ENCODE measurements at places on chromosomes 6 and 20.

- DNase-seq: no peak
- H3K4me3 ChIP-seq: peak overlapping the region; percentile 83
- H3K27ac ChIP-seq: peak overlapping the region; percentile 93
- no peaks in the 10 kb centered on the region for H3K27me3 ChIP-seq
Observed at GRCh38 chr6:63571361-63572043, 778 bp upstream of the LOC128125822 start.

GRCh38 chr6:157879873-157880254 is 56.8 kb downstream of the SNX9 start:
- H3K4me3 ChIP-seq: no peak overlapping the region
- H3K27ac ChIP-seq: no peak overlapping the region
- peaks cover 59% of the 10 kb centered on the region for H3K4me1 ChIP-seq

- peaks cover 3% of the 10 kb centered on the region for H3K4me1 ChIP-seq
- DNase-seq: no peak
- H3K36me3 ChIP-seq: peaks cover 47% of the 10 kb centered on the region
- no peaks in the 10 kb centered on the region for H3K27me3 ChIP-seq
- no peak overlapping the region for H3K27ac ChIP-seq
Observed at GRCh38 chr6:161091972-161092701, 100.6 kb downstream of the MAP3K4 start.

- peaks cover 41% of the 10 kb centered on the region for H3K4me1 ChIP-seq
- H3K27me3 ChIP-seq: no peaks in the 10 kb centered on the region
- H3K36me3 ChIP-seq: peaks cover 50% of the 10 kb centered on the region
Observed at GRCh38 chr6:31541059-31541657, 645 bp downstream of the DDX39B start.

- no peaks in the 10 kb centered on the region for H3K4me1 ChIP-seq
- H3K27ac ChIP-seq: no peak overlapping the region
- no peak for DNase-seq
- H3K4me3 ChIP-seq: no peak overlapping the region
- H3K27me3 ChIP-seq: no peaks in the 10 kb centered on the region
Observed at GRCh38 chr20:59743767-59744485, 139.6 kb downstream of the PHACTR3 start.

- no peak overlapping the region for H3K4me3 ChIP-seq
- no peaks in the 10 kb centered on the region for H3K36me3 ChIP-seq
- no peak for DNase-seq
- H3K27ac ChIP-seq: no peak overlapping the region
Observed at GRCh38 chr20:25178563-25179438, 16.7 kb upstream of the ENTPD6 start.

GRCh38 chr6:45532721-45533210 is 155.0 kb upstream of the SUPT3H start:
- DNase-seq: no peak
- H3K4me1 ChIP-seq: peaks cover 46% of the 10 kb centered on the region
- peaks cover 89% of the 10 kb centered on the region for H3K36me3 ChIP-seq
- no peaks in the 10 kb centered on the region for H3K27me3 ChIP-seq
- no peak overlapping the region for H3K4me3 ChIP-seq
- peak overlapping the region; percentile 22 for H3K27ac ChIP-seq

- H3K36me3 ChIP-seq: no peaks in the 10 kb centered on the region
- H3K4me3 ChIP-seq: no peak overlapping the region
- no peak overlapping the region for H3K27ac ChIP-seq
- no peaks in the 10 kb centered on the region for H3K4me1 ChIP-seq
- no peak for DNase-seq
Observed at GRCh38 chr20:60518022-60518421, 559.8 kb downstream of the CDH26 start.

- H3K27ac ChIP-seq: no peak overlapping the region
- peaks cover 47% of the 10 kb centered on the region for H3K4me1 ChIP-seq
- H3K4me3 ChIP-seq: no peak overlapping the region
Observed at GRCh38 chr6:105886814-105887544, 199.2 kb upstream of the PRDM1 start.

DNA sequence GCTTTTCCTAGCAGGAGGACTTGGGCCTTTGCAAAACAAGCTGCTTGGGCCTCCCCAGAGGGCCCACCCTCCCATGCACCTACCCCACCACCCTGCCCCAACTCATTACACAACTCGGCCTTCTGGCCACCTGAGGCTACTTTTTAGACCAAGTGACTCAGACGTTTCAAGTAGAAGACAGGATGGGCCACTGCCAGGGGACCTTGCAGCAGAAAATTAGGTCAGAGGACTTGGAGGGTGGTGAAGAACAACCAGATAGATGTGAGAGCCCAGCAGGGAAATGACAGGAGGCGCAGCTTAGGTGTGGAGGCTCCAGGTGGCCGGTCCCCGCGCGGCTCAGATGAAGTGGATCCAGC is 1.4 kb downstream of the PPP1R3D start:
- no peak overlapping the region for H3K27ac ChIP-seq
- peaks cover 33% of the 10 kb centered on the region for H3K4me1 ChIP-seq
- H3K27me3 ChIP-seq: no peaks in the 10 kb centered on the region
- peaks cover 24% of the 10 kb centered on the region for H3K36me3 ChIP-seq
- DNase-seq: no peak
- H3K4me3 ChIP-seq: peak overlapping the region; percentile 78

DNA sequence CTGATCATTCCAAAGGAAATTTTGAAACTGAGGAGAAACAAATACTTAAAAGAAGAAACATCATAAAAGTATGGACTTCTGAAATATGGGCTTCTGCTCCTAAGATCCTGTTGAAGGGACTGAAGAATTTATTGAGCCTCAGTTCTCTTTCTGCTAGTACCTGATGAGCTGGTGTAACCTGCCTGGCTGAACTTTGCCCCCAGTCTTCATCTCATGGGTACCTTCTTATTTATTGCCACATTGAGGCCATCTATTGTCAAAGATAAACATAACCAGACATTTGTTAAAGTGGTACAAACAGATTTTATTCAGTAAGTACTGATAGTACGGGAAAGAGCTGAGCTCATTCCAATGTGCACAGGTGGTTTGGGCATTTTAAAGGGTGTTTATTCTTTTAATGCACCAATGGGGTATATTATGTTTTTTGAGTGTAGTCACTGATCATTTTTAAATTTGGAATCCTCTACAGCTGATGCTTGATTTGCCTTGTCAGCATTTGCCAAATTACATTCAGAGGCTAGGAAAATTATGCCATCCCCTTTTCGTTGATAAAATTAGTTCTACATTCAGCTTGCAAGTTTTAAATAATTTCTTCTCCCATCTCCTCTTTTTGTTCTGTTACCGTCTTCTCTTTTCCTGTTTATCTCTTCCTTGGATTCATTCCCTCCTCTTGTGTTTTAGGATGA is 118.2 kb downstream of the PRIM2 start:
- no peak for DNase-seq
- H3K36me3 ChIP-seq: peaks cover 6% of the 10 kb centered on the region
- H3K27me3 ChIP-seq: no peaks in the 10 kb centered on the region
- no peak overlapping the region for H3K4me3 ChIP-seq
- H3K4me1 ChIP-seq: peaks cover 11% of the 10 kb centered on the region
- H3K27ac ChIP-seq: no peak overlapping the region

DNA sequence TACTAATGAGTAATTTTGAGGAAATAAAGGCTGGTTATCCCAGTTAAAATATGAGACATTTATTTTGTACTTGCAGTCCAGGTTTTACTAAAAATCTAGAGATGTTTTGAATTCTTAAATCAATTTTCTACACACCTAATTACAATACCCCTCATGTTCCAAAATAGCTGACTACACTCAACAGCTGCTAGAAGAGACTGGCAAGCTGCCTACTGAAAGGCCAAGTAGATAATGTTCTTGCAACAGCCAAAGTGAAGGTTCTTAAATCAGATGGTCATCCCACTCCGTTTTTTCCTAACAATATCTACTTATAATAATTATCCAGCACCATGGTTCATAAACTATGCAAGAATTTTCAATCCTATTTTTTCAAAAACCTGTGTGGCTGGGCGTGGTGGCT is 69.0 kb downstream of the DTNBP1 start:
- no peak overlapping the region for H3K4me3 ChIP-seq
- H3K4me1 ChIP-seq: peaks cover 18% of the 10 kb centered on the region
- H3K27me3 ChIP-seq: no peaks in the 10 kb centered on the region

- no peak overlapping the region for H3K27ac ChIP-seq
- no peak overlapping the region for H3K4me3 ChIP-seq
- peaks cover 48% of the 10 kb centered on the region for H3K27me3 ChIP-seq
Observed at GRCh38 chr6:157368359-157369049, 12.5 kb upstream of the ZDHHC14 start.

GRCh38 chr6:16712931-16713484 is 48.3 kb downstream of the ATXN1 start:
- H3K27ac ChIP-seq: peak overlapping the region; percentile 91
- H3K27me3 ChIP-seq: no peaks in the 10 kb centered on the region
- peaks cover 36% of the 10 kb centered on the region for H3K36me3 ChIP-seq
- DNase-seq: no peak
- H3K4me1 ChIP-seq: peaks cover 66% of the 10 kb centered on the region

DNA sequence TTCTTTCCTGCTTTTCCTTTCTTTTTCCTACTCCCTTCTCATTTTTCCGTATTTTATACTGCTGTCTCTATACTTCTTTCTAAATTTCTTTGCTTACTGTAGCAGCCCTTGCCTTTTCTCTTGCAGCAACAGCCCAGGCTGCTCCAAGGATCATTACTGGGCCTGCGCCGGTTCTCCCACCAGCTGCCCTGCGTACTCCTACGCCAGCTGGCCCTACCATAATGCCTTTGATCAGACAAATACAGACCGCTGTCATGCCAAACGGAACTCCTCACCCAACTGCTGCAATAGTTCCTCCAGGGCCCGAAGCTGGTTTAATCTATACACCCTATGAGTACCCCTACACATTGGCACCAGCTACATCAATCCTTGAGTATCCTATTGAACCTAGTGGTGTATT is 148.8 kb downstream of the QKI start:
- H3K36me3 ChIP-seq: peaks cover 27% of the 10 kb centered on the region
- no peak overlapping the region for H3K4me3 ChIP-seq
- DNase-seq: no peak
- no peaks in the 10 kb centered on the region for H3K27me3 ChIP-seq
- H3K27ac ChIP-seq: no peak overlapping the region

- DNase-seq: no peak
- H3K4me1 ChIP-seq: peaks cover 5% of the 10 kb centered on the region
- no peak overlapping the region for H3K27ac ChIP-seq
- H3K27me3 ChIP-seq: no peaks in the 10 kb centered on the region
Observed at GRCh38 chr6:45870531-45870930, 145.1 kb downstream of the CLIC5 start.
